Stimulated activated CD8-positive, alpha-beta memory T cell treated with anti-CD3 and anti-CD28 coated beads, Interleukin-2, amount 100 ng/mL, for 48 hours (primary cell): ENCODE measurements at places on chromosomes 2 and 18.

DNA sequence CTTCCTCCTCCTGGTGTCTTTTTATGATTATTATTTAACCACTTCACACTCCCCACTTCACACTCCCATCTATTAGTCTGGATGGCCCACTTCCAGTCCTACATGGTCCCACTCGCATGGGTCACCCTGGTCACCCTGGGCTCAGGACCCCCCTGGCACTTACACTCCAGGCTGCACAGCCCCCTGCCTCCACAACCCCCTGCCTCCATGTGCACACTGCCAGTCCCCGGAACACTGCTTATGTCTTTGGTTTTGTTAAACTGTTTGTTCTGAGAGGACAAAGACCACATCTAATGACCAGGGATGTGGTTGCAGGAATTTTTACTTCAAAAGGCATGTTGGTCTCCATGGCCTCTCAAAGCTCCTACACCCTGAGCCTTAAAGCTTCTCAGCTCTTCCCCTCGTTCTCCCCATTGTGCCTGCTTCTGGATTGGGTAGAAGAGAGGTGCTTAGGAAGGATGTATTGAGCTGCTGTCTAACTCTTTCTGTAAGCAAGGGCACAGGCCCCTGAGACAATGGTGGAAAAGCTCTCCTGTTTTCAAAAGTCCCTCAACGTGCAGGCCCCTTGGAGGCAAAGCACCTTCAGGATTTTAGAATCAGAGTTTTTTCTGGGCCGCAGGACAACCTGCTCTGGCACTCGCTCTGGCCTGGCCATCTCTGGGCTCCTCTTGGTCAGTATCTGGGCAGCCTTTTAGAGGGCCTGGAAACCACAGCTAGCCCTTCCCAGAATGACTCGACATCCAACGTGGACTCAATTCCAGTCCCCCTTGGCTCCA lies 150.0 kb upstream of the HAAO start:
- no peak for DNase-seq

- DNase-seq = no peak
Observed at GRCh38 chr2:114400890-114401289, 41.6 kb upstream of the DPP10 start.

- peak; percentile 47 for DNase-seq
Observed at GRCh38 chr2:42568401-42569115, at the start of gene MTA3. TSS of gene MTA3 (plus strand) at chr2:42568632. CDS start at chr2:42568746, 114 bp downstream.

- DNase-seq = no peak
Observed at GRCh38 chr2:222733846-222734702, 62.6 kb downstream of the MOGAT1 start.

- DNase-seq = no peak
Observed at GRCh38 chr2:103410221-103410620, 648.4 kb downstream of the TMEM182 start.

DNA sequence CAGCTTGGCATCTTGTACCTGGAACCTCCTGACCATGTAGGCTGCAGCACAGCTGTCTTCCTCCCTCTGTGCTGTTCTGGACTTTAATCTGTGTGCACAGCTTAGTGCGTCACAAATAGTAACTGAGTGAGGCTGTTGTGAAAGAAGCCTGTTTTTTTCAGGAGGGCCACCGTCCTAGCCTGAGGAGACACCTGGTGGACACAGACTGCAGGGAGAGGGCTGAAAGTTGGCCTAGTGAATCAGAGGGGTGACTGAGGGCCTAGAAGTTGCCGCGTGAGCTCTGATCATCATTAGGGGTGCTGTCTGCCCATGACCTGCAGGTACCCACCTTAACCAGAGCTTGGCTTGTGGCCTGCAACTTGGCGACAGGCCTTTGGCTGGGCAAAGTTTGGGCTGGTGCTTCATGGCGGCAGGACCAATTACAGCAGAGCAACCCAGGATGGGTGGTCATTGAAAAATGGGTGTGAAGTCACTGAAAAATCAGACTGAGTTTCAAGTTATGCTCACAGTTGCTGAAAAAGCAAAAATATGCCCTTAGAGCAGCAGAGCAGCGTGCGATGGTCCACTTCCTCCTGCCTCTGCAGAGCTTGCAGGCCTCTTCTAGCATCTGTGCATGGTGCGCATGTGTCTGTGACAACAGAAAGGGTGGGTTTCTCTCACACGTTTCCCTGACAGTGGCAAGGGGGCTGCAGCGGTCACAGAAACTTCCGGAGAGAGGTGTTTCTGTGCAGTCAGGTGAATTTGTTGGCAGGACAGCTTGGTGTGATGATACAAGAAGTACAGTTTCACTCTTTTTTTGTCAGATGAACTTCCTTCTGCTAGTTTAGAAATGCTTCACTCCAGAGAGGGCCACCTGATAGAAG lies 9.6 kb downstream of the GDF7 start:
- no peak for DNase-seq

DNA sequence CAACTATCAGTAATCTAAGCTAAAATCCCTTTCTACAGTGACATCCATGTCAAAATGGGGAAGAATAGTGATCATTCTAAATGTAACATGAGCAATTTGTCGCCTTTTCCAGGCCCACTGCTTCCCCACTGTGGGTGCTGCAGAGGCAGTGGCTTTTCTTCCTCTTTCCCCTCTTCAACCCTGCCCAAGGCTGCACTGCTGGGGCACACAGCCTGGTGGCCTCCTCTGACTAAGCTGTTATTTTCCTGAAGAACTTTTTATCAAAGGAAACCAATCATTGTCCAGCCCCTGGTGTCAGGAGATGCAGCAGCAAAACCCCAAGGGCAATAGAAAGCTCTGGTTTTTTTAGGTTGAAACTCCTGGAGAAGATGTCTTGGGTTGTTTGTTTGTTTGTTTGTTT lies 117.6 kb upstream of the KLF7 start:
- no peak for DNase-seq

DNA sequence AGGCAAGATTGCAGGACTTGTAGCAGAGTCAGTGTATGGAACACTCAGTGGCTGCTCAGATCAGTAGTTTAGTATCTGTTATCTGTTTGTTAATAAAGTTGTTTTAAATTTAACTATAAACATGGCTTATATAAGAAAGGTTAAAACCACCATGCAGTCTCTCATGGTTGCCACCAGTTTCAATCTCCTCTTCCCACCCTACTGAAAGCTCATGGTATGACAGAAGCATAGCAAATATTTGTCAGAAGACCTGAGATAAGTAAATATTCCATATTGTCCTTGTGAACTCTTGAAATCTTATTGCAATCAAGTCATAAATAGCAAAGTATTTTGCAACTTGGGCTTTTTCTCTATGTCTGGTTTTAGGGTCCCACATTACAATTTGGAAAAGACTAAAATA lies 2.1 kb upstream of the COL5A2 start:
- DNase-seq = no peak

GRCh38 chr2:189500456-189501160 lies 59.3 kb downstream of the WDR75 start:
- no peak for DNase-seq

DNA sequence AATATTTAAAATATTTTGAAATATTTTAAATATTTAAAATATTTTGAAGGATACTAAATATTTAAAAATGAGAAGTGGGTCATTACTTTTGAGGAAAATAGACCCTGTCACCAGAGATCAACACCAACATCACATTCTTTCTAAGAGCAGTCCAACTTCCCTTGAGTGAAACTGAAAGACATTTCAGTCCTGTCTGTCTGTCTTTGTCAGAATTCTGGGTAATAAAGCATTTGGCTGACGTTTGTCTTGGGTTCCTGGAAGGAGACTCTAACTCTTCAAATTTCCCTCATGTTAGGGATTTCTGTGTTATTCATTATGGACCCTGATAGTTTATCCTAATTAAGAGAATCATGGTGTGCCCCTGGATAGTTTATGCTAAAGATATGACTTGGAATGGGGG lies 32.8 kb downstream of the TTC21B start:
- no peak for DNase-seq

GRCh38 chr18:75123113-75123512 lies 85.8 kb downstream of the PTGR3 start:
- no peak for DNase-seq

- no peak for DNase-seq
Observed at GRCh38 chr18:74880706-74881278, 283.1 kb downstream of the ZNF407 start.

- no peak for DNase-seq
Observed at GRCh38 chr18:4750393-4751346, 295.6 kb upstream of the DLGAP1 start.

DNA sequence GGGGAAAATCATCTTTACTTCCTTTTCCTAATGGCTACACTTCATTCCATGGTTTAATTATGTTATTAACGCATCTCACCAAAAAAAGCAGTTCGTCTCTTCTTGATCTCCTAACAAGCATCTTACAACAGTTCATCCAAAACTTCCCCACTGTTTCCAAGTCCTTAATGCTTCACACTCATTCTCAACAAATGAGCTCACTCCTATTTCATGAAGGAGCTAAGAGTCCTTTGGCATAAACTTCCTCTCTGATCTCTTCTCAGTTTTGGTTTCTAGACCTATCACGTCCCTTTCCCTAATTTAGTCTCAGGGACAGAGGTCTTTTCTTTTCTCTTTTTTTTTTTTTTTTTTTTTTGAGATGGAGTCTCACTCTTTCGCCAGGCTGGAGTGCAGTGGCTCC lies 205.9 kb upstream of the SLC39A10 start:
- no peak for DNase-seq

- DNase-seq = no peak
Observed at GRCh38 chr18:39574897-39575296, 2009.3 kb upstream of the CELF4 start.

GRCh38 chr2:238134393-238134785 lies 4.1 kb upstream of the KLHL30 start:
- DNase-seq = no peak

DNA sequence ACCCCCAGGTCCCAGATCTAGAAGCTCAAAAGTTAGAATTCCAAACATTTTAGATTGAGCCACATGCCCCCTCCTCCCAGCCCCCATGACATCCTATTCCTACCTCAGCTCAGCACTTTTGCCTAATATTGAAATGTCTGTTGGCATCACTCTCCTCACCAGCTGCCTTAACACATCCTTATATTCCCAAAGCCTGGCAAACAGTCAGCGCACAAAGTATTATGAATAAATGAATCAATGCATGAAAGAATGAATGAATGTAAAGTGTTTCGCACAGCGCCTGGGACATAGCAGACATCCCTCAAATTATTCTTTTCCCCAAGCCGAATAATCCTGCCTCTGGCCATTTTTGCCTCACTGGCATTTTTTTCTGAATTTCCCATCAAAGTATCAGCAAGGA lies 175.8 kb downstream of the TNS1 start:
- no peak for DNase-seq

GRCh38 chr2:81545626-81546025 lies 1241.1 kb upstream of the LRRTM1 start:
- no peak for DNase-seq

GRCh38 chr2:55519938-55520885 lies 694 bp downstream of the CFAP36 start:
- DNase-seq = peak; percentile 7

DNA sequence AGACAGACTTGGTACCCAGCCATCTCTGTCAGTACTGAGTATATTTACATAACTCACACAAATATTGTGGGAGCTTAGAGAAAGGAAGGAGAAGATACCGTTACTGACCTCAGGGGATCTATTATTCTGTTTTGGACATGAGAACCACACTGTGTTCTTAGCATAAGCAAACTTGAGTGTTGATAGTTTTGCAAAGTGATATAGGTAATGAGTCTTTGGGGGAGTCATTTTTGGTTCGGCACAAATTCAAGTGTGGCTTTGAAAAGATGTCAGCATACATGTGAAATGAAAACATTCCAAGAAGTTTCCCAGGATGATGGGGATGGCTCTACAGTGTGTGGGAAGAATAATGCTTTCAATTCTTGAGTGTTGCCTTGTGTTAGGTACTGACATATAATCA lies 24.1 kb downstream of the SMARCAL1 start:
- DNase-seq = no peak

- DNase-seq = no peak
Observed at GRCh38 chr2:67260343-67261277, 136.5 kb upstream of the ETAA1 start.

- no peak for DNase-seq
Observed at GRCh38 chr2:68000170-68000825, 62.5 kb downstream of the C1D start.

GRCh38 chr18:44701227-44701626 lies 20.5 kb downstream of the SETBP1 start:
- DNase-seq = no peak

DNA sequence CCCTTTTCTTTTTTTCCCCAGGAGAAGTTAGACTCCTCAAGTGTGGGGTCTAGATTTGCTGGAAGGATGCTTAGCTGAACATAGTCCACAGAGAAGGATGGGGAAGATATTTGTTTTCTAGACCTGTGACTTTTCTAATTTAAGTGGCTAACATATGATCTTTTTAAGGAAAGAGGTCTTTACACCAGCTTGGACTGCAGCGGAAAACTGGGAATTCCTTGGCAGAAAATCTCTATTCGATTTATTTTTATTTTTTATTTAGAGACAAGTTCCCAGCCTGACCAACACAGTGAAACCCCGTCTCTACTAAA lies 148.4 kb downstream of the MYCN start:
- DNase-seq = no peak

GRCh38 chr2:126751477-126751876 lies 95.5 kb downstream of the GYPC start:
- DNase-seq = no peak

- no peak for DNase-seq
Observed at GRCh38 chr2:171490577-171490976, 31.7 kb upstream of the CYBRD1 start.

DNA sequence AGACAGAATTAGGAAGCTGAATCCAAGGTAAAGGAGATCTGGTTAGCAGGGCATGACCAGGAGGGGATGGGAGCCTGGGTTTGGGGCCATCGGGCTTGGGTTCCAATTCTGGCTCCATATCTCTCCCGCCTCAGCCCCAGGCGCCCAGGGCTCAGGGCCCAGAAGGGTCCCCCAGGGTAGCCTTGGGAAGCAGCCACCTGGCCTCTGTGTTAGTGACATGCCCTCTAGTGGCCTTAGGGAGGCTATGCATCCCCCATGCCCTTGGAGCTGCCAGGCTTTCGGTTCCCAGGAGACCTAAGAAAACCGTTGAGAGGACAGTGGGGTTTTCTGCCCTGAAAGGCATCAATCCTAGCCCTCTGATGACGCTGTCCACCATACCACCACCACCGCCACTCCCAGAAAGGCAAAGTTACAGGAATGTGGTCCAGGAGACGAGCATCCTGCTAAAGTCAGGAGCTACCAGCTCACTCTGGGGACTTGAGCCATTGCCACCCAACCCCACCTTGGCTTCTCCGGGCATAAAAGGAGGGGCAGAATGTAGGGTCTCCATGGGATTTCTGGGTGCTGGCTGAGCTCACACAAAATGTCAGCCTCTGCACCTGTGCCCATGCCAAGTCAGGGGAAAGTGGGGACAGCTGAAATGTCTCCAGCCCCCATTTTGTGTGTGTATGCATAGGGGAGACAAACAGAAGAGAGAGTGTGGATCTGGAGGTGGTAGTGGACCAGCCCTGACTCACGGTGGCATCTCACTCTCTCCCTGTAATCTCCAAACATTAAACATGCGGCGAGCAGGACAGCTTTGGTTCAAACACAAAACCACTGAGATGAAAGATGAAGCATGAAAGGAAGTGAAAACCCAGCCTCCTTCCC lies 56.5 kb downstream of the EMX1 start:
- DNase-seq = peak; percentile 6
